RWPE2 (cell line): ENCODE measurements at places on chromosomes 5 and 9.

DNA sequence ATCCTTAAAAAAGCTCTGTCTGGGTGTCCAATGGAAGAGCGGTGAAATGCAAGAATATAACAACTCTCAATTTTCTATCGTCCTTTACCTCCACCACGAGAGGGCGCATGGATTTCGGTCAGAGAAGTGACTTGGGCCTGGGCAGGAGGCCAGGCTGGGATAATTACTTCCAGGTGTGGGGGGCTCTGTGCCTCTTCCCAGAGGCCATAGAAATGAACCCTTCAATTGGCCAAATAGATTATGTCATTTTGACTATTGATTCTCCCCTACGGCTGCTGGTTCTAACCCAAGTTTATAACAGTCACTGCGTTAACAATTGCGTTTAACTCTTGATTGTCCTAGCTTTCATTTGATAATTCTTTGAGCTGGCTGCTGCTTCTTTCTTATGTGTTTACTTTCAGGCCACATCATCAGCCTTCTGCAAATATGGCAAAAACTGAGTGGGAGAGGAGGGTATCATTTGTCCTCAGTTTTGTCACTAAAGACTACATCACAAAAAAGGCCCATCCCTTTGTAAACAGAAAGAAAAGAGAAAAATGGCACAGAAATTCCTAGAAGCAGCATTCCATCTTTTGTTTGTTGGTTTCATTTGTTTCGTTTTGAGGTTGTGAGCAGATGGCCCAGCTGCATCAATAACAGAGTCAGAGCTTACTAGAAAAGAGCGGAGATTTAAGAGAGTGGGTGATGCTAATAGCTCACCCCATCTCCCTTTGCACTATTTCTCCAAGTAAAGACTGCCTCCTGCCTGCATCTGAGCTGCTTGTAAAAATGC is 45.4 kb upstream of the ZFR start:
- DNase-seq = peak; percentile 80

DNA sequence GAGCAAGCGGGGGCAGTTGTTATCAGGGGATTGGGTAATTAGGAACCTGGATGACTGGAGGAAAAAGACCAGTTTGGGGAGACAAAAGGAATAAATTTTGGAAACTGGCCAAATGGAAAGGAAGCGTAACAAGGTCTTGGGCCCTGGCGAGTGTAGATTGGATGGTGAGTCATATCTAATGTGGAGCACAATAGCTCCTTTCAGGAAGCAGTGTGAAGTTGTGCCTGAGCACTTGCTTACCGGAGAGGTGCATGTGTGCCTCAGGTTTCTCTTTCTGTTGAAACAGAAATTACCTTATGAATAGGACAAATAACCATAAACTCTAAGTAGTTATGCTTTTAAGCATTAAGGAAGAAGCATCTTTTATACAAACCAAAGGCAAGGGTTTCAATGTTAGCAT is 176.4 kb downstream of the KIF4B start:
- no peak for DNase-seq

DNA sequence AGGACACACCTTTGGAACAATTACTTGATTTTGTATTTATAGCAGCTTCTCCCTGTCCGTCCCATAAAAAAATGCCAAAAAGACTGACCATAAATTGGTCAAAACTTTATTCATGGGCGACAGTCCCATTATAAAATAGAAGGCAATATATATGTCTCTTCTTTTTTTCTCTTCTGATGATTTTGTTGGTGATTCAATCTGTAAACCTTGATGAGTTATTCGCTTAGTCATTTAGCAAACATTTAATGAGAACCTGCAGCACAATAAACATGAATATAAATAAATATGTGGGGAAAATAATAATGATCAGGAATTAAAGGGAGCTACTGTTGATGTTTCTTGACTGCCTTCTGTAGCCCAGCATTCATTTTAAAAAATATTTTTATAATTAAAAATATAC is 356.4 kb upstream of the ACTBL2 start:
- no peak for DNase-seq

GRCh38 chr5:116569999-116570398 is 4.6 kb downstream of the SEMA6A start:
- no peak for DNase-seq

DNA sequence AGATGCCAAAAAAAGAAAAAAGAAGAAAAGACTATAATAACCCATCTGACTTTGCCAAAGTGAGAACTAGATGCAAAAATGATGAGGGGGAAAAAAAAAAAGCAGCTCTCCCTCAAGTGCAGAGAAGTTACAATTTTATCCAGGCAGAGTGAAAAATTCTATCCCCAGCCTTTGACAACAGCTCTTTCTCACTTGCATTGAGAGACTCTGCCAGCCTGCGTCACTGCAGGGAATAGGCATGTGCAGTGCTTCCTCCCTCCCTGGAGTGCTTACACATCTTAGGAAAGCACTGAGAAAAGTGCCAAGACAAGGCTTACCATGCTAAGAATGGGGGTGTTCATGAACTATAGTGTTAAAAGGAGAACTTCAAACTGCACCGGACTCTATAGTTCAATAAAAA is 418.6 kb upstream of the TYRP1 start:
- DNase-seq = no peak

DNA sequence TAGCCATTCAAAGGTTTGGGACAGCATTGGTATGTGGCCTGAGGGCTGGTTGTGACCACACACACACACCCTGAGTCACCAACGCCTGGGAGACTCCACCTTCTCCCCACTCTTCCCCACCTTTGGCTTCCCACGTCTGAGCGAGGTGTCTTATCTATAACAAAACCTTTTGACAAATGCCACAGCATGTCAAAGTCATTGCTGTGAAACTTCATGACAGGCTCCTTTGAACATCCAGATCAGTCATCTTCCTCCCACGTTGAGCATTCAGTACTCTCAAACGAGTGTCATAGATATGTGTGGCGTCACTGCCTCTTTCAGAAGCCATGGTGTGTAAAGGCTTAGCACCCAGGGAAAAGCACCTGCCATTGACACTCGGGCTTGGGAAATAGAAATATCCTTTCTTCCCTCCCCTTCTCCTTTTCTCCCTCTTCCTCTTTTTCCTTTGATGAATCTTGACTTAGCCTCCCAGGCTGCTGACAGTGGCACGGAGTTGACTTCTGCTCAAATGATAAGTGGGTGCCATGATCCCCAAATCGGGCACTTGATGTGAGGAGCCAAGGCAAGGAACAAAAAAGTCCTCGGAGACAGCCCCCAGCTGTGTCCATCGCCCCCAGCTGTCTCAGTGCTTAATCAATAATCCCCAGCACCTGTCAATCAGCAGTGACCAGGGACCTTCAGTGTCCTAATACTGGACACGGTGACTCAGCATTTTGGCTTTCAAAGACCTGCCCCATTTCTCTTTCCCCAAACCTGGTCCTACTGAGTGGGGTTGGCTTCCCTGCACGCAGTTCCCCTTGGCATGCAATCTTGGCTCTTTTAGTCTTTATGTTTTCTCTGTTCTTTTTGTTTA is 114.8 kb downstream of the FGF18 start:
- no peak for DNase-seq

GRCh38 chr5:169650701-169651331 is 13.7 kb downstream of the DOCK2 start:
- no peak for DNase-seq

GRCh38 chr5:147852365-147852764 is 20.9 kb upstream of the SPINK1 start:
- DNase-seq = no peak

DNA sequence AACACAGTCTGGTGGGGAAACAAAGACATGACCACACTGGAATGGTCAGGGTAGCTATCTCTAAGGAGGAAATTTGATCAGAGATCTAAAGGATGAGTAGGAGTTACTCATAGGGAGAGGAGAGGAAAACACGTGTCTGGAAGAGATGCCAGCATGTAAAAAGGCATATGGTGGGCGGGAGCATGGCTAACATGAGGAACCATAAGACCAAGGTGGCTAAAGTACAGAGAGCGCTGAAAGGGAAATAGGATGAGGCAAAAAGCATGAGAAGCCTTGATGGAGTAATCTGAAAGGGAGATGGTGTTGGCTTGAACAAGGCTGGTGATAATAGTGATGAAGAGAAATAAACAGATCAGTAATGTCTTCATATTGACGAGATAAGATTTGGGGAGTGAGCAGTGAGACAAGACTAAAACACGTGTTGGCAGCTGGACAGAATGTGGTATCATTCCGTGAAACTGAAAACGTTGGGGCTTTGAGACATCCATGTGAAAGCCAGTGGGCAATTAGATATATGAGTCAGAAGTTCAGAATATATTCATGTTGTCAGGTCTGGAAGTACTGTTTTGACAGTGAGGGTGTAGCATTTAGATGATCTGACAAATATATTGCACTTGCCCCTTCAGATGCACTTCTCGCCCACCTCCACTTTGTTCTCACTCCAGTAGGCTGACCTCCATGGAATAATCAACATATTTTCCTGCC is 209.1 kb upstream of the KCNN2 start:
- no peak for DNase-seq

DNA sequence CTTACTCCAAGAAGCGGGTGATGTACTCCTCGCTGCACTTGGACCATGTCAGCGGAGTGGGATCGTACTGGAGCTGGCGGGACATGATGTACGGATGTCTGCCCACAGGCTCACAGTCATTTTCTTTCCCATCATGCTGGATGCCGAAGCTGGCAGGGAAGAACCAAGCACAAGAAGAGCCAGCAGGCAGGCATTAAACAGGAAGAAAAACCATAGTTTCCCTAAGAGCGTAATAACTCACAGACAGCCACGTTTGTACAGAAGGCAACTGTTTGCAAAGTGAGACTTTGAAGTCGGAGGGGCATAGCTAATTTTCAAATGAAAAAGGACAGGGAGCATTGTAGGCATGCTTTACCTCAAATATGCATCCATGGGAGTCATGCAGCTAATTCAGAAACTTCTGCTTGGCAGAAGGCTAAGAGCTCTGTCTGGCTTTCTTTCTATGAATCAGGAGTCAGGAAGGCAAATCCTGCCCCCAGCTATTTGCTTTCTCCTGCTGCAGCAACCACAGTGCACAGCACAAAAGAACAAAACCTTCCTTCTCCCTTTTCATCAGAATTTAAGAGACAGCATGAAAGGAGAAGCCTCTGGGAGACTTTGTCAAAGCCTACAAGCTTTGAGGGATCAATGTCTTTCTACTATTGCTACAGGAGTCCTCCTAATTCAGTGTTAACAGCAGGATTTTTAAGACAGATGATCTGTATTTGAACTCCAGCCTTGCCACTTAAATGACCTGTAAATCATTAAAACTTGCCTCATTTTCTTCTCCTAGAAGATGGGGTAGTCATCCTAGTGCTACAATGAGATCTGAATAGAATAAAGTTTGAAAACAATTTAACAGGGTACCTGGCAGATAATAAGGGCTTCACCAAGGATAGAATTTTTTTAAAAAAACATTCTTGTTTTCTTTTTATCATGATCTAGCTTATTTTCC is 209.1 kb downstream of the TARS1 start:
- no peak for DNase-seq

DNA sequence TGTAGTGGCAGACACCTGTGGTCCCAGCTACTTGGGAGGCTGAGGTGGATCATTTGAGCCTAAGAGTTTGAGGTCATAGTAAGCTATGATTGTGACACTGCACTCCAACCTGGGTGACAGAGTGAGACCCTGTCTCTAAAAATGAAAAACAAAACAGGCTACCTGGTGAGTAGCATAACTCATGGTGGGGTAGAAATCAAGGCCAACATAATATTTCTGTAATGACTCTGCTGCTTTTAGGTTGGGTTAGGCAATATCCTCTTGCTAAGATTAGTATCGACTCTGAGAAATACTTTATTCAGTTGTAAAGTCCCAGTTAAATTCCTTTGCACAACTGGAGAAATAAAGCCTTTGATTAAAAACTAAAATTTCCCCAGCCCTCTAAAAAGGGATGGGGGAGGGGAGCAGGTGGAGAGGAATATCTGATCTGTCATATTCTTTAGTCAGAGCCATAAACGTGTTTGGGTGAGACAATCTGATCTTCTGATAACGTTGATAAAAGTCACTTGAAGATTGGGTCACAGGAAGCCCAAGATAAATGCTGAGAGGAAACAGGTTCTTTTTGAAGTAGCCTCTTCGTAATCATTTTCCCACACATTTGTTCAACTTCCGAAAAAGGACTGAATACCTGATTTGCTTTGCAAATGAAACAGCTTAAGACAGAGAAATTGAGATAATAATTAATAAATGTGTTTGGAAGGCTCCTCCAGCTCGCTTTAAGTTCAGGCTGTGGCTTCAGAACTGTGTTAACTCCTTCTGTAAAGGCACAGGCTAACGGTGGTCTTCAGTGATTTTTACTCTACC is 14.9 kb downstream of the IL4 start:
- DNase-seq = no peak

DNA sequence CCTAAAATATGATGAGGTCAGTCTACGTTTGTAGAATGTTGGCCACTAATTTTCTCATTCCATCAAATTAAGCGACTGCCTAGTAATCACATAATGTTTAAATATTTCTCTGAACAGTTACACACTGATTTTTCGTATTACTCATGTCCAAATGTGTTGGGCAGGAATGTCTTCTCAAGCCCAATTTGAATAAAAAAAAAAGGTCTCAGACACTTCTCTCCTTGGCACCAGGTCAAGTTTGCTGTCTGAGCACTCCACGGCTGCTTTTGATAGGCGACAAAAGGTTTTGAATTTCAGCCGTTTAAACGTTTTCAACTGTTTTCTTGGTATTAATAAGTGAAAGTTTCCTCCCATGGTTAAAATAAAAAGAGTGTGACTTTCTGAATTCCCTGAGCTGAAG is 542.1 kb downstream of the IRX1 start:
- DNase-seq = no peak

- DNase-seq = no peak
Observed at GRCh38 chr9:90259311-90260246, 383.0 kb downstream of the DIRAS2 start.
